8988T (cell line): ENCODE measurements at places on chromosomes 7 and 10.
A peak's percentile ranks its signal among the peaks of the same experiment; 100 is the strongest.

- no peak for DNase-seq
These were observed 18.9 kb downstream of the BHLHA15 start for GRCh38 chr7:98229991-98230745.

DNA sequence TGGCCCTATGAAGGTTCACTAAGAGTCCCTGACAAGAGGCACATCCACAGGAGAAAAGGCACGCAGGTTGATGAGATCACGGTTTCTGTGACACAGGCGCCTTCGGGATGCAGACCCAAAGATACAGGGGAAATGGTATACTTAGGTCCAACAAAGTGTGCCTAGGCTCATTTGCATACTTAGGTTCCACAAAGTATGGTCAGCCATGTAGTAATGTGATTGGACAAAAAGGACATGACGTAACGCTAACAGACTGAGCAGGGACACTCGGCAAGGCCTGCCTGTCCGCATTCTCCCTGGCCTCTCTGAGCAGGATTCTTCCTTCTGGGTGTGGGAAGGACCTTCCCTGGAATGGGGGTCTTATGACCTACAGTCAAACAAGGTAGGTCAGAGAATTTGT lies 190.6 kb downstream of the CELF2 start:
- DNase-seq, result no peak

DNA sequence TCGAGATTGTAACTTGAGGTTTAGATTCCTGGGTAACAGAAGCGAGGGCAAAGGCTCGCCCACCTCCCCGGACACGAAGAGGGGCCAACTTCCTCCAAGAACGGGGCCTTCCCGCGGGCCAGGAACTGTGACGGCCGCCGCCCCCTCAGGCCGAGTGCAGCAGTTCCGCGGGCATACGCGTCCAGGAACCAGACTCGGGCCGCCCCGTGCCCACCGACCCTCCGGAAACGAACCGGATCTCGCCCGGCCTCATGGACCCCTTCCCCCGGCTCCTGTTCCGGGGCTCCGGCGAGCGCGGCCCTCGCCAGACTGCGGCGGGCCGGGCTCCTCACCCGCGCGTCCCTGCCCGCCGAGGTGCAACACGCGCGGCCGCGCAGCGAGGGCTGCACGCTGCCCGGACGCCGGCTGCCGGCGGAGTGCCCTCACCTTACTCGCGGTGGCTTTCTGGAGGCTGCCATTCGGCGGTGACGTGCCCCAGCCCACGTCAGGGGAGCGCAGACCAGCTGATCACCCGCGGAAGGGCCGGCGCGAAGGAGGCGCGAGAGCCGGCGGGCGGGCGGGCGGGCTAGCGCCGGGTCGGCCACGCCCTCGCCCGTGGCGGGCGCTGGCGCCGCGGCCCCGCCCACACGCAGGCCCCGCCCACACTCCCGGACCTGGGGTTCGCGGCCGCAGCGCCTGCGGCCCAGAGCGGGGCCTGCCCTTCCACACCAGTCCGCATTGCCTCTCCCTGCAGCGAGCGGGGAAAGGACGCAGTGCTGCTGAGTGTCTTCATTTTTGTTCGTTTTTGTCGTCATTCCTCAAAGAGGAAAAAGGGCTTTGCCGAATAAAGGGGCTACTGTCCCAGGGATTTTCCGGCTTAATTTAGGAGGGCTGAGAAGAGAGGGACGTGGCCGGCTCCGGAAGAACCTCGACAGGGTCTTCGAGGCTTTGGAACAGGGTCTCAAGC lies at the start of gene XPNPEP1:
TSS of gene XPNPEP1 (minus strand) at position 536 of the 946 bp plus-strand sequence. CDS start at position 458, 78 bp downstream.
- DNase-seq, result peak; percentile 87

- no peak for DNase-seq
These were observed 12.6 kb downstream of the MYPN start for GRCh38 chr10:68121852-68122251.

GRCh38 chr7:70749831-70750230 lies 382.1 kb upstream of the GALNT17 start:
- no peak for DNase-seq

DNA sequence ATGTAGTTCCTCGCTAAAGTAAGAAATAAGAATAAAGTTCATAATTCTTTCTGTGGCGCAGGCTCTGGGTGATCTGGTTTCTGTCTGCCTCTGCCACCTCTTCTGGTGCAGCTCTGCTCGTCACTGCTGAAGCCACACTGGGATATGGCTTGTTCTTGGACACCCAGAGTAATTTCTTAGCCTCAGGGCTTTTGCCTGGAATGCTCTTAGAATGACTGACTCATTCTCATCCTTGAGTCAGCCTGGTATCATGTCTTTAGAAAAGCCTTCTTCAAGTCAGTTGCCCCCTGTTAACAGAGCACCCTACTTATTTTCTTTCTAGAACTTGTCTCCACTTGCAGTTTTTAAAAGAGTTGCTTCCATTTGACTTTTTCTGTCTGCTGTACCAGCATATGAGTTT lies 2.0 kb downstream of the ZSCAN25 start:
- no peak for DNase-seq
